ENCODE measurements at places on chromosomes 13 and 19.

- DNase-seq = no peak
Measured at GRCh38 chr13:32491028-32491427, 47.6 kb downstream of the N4BP2L2 start.

DNA sequence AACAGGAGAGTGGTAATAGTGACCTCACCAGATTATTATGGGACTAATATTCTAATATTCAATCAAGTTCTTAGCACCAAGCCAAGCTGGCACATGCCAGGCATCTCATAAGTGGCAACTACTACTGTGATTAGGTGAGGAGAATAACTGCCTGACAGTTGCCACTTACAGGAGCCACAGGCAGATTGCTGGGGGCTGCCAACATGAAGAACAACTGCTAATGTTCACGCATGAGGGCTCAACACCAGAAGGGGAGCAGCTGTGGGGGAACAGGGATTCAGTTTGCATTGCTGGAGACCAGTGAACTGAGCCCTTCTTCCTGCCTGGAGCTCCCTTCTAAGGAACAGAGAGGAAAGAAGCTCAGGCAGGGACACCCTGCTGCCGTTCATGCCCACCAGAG, 504.5 kb downstream of the FOXO1 start:
- DNase-seq = no peak

GRCh38 chr13:28631801-28632200, 27.1 kb upstream of the POMP start:
- no peak for DNase-seq

DNA sequence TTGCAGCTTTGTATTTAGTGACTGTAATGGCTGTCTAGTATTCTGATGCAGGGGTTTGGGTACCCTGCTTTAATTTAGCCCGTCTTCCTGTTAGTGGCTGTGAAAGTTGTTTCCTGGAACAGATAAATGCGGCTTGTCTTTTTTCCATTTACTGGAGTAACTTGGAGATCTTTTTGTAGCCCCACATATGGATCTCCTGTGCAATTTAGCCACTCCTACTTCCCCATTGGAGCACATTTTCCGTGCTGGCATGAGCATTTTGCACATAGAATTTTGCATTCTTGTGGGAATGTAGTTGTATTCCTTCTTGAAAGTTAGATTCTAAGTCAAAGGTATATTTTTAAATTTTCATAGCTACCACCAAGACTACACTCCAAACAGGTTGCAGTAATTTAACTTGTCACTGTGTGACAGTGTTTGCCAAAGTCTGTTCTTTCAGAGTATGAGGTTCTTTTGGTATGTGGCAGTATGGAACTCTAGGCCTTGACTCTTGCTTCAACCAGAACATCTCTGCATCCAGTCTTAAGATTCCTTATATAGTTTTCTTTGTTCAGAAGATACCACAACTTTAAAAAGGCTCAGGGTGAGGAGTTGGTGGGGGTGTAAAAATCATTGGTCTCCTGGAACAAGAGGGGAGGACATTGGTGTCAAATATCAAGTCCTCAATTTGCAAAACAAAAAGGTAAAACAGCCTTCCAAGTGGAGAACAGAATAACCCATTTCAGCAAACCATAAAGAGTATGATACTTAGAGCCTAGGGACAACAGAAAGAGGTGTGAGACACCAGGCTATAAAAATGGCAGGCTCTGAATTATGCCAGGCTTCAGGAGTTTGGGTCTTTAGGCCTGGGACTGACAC, 21.1 kb upstream of the CCDC97 start:
- DNase-seq = no peak

DNA sequence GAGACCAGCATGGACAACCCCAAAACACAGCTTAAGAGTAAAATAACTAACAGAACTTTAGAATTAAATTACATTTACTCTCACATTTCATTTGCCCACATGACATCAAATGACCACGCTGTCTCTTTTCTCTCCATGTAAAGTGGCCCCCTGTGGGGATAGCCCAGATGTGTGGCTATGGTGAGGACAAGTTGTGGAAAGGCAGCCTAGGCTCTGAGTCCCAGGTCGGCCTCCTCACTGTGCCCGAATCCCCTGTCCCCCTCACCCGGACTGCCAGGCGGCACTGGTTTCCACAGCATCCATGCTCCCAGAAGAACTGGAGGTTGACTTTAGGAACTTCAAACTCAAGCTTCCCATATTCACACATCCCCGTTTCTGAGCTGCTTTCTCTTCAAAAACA, 111.8 kb upstream of the UQCRFS1 start:
- DNase-seq = no peak

- DNase-seq = no peak
Measured at GRCh38 chr13:41254902-41255301, 8.5 kb downstream of the MTRF1 start.

GRCh38 chr19:45767410-45767880, 1.6 kb downstream of the SIX5 start:
- no peak for DNase-seq

- no peak for DNase-seq
Measured at GRCh38 chr13:23050126-23050525, 130.7 kb upstream of the SGCG start.

- no peak for DNase-seq
Measured at GRCh38 chr19:6032827-6033226, 54.9 kb upstream of the RANBP3 start.

DNA sequence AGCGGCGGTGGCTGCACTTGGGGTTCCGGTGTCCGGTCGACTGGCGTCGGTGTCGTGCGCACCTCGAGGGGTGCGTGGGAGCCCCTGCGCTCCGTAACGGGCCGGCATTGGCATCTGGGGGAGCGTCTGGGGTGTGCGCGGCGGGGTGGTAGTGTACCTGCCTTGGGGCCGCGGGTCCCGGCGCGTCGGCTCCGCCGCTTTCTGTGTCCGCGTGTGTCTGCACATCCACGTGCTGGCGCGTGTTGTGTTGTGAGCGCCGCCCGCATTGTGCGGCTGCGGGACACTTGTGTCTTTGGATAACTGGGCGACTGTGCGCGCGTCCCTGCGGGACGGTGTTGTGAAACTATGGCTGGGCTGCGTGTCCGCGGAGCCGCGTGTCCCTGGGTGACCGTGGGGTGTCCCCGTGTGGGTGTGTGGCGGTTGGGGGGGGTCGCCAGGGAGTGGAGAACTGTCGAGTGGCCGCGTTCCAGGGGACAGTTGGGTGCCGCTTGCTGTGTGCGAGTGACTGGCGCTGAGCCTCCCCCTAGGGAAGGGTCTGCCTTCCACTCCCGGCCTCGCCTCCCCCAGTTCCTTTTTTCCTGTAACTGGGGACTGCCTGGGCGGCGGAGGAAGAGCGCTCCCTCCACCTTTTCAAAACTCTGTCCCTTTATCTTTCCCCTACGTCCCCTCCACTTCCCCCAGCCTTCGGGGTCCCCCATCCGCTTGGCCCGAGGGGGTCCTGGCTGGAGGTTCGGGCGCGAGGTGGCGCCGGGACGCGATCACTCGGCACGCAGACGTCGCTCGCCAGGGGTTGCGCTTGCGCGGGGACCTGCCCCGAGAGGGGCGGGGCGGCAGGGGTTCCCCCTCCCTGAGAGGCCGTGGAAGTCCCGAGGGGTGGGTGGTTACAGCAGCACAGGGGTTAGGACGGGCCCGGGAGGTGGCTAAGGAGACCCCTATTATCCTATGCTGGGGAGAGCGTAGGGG, 5.7 kb upstream of the NFIC start:
- DNase-seq = peak; percentile 66

DNA sequence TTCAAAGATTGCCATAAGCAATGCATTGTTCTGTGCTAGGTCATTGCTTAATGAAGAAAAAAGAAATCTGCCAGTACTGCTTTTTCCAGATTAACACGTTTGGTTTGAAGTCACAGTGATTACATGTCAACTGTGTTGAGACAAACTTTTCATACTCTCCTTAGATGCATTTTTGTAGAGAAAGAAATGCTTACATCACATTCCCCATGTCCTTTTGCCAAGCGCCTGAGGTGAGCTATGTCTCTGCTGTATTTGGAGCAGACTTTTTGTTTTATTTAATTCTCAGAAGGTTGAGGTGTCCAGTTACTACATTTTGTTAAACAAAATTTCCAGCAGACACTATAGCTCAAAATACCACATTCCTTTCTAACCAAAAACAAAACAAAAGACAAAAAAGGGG, 16.2 kb downstream of the LACC1 start:
- DNase-seq = no peak

DNA sequence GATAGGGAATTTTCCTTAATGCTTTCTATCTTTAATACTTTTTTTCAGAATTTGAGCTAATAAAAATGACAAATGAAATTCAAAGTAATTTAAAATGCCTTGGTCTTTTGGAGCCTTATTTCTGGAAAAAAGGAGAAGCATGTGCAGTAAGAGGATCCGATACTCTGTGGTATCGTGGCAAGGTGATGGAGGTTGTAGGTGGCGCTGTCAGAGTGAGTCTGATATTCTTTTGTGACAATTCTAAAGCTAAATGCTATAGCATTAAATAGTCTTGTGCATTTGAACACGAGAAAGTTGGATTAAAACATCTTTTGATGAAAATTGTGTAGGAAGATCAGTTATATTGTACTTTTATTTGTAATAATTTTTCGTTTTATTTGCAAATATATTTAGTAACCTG, 95.0 kb downstream of the RNF17 start:
- no peak for DNase-seq

DNA sequence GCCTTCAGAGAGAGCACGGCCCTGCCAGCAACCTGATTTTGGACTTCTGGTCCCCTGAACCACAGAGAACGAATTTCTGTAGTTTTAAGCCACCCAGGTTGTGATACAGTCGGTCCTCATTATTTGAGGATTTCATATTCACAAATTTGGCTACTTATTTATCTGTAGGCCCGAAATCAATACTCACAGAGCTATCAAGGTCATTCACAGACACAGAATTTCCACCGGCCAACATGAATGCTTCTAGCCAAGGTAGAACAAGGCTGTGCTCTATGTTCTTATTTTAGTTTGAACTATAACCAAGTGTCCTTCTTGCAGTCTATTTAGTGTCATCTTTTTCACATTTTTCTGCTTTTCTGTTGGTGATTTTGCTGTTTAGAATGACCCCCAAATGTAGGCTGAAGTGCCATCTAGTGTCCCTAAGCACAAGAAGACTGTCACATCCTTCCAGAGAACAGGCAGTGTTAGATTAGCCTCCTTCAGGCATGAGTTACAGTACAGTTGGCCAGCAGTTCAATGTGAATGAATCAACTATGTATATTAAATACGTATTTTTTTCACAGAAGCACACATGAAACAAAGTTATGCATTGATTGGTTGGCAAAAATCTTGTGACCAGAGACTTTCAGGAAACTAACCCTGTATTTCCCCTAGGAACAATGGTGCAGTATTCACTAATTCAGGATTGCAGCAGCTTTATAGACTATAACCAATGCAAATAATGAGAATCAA, 63.5 kb downstream of the C13orf42 start:
- DNase-seq = no peak

DNA sequence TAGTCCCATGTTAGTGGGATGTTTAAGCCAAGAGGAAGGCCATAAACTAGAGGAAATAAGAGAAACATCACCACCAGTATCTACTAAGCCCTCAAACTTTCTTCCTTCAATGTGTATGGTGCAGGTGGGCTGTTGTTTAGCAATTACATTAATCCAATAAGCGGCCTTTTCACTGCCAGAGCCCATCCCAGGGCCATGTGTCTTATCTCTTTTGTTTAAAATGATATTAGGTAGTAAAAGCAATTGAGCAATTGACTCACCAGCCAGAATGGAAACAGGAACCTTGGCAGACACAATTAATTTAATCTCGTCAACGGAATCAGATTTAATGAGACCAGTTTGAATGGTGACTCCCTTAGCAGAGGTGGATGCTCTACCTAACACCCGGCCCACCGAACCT, 1503.5 kb downstream of the UQCRFS1 start:
- DNase-seq = no peak

GRCh38 chr19:45100846-45101252, 7.9 kb downstream of the PPP1R37 start:
- no peak for DNase-seq

GRCh38 chr19:49422407-49423070, 702 bp downstream of the PTH2 start:
- no peak for DNase-seq

GRCh38 chr19:18551631-18552030, 6.0 kb upstream of the KXD1 start:
- no peak for DNase-seq

- DNase-seq = no peak
Measured at GRCh38 chr13:97026531-97027161, 32.4 kb upstream of the OXGR1 start.

DNA sequence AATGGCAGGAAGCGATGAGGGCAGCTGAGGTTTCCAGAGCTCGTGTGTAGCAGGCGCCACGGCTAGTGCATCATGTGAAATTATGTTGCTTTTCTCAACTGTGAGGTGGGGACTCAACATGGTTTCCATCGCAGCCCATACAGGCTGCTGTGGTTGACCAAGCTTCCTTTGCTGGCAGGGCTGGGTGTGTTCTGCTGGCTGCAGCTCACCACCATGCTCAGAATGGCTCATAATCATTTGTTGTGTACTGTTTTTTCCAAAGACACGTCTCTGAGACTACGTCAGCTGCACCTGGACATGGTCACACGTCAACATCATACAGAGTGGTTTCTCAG, 16.1 kb upstream of the RASA3 start:
- DNase-seq = no peak

DNA sequence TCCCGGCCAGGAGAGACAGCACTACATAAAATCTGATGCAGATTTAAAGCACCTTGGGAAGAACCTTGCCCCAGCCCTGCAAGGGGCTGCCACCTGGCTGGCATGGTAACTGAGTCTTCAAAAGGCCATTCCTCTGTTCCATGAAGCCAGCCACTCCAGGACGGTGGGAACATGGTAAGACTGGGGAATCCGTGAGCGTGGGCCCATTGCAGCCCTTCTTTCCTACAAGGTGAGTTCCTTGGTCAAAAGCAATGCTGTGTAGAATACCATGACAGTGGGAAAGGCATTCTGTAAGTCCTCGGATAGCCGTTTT, 121.3 kb downstream of the SOX1 start:
- DNase-seq = no peak

- DNase-seq = no peak
Measured at GRCh38 chr19:39816287-39817048, 17.5 kb downstream of the DYRK1B start.

DNA sequence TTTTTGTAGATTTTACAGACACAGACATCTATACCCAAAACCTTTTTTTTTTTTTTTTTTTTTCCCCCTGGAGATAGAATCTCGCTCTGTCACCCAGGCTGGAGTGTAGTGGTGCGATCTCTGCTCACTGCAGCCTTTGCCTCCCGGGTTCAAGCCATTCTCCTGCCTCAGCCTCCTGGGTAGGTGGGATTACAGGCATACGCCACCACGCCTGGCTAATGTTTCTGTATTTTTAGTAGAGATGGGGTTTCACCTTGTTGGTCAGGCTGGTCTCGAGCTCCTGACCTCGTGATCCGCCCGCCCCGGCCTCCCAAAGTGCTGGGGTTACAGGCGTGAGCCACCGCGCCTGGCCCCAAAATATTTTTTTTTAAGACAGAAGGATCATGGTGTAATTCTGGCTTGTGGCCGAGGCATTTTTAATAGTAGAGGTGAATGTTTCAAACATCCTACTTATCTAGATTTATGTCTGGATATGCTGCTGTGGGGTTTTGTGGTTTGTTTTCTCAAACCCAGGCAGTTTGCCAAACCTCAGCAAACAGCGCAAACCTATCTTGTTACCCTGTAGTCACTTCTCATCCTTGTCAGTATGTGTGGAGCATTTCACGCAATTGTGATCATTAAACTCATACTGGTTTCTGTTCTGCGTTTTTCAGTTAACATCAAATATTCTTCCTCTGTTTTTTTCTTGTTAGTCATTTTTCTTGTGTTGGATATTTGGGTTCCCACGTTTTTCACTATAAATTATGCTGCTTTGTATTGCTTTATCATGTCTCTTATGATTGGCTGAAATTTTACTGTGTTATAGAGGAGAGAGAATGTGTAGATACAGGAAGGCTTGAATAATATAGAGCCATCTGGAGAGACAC, 36.2 kb upstream of the GARRE1 start:
- DNase-seq = no peak

- no peak for DNase-seq
Measured at GRCh38 chr19:57642396-57643046, 9.6 kb downstream of the ZNF211 start.

Data from caudate nucleus (tissue), 63 donors.